ENCODE measurements at places on chromosomes 2 and 18. TPM values are rescaled to one million over a fixed set of nuclear protein-coding genes. Genes with fewer than 3 reads are reported as not detected.

Gene INHBB
- total RNA-seq, result 0.13 TPM

Gene KCNF1
- total RNA-seq, result 3.2 TPM

Gene C2orf80
- not detected for total RNA-seq

Gene ERFE
- total RNA-seq, result 2.1 TPM

Gene SPC25
- 28.5 TPM for total RNA-seq

Gene TCF23
- not detected for total RNA-seq

Gene CROCC2
- total RNA-seq, result not detected

Gene IDH1
- total RNA-seq, result 234 TPM

Gene RAD51AP2
- not detected for total RNA-seq

Gene LCT
- 0.04 TPM for total RNA-seq

Gene TXNDC2
- total RNA-seq, result 0.28 TPM

Gene KIF1A
- 204 TPM for total RNA-seq

Gene FTCDNL1
- 2.0 TPM for total RNA-seq

DNA sequence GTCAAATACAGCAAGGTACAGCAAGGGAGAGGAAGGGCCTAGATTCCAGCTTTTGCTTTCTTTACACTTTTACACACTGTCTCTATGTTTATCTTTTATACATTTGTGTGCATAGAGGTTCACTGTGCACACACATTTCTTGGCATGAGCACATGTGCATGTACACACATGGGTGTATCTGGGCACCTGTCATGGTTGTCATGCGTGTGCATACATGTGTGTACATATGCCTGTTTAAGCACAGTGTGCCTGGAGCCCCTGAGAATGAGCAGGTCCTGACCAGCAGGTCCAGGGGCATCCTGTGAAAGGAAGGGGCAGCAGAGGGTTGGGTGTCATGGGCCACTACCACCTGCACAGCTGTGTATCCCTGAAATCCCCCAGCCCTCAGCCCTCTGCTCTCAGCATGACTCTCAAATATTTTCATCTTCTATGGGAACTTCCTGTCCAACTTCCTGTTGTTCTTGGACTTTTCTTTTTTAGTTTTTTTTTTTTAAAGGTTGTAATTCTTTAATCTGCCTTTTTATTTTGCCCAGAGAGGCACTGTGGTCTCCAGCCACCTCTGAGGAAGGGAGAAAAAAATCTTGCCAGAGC lies 97.0 kb upstream of the EPAS1 start:
- no peak overlapping the region for H3K4me3 ChIP-seq
- no peak for DNase-seq
- H3K4me1 ChIP-seq, result no peaks in the 10 kb centered on the region

GRCh38 chr18:61544178-61544577 lies 210.9 kb downstream of the CDH20 start:
- no peak overlapping the region for H3K4me3 ChIP-seq
- no peaks in the 10 kb centered on the region for H3K27me3 ChIP-seq
- H3K27ac ChIP-seq, result no peak overlapping the region
- DNase-seq, result no peak
- H3K4me1 ChIP-seq, result no peaks in the 10 kb centered on the region

GRCh38 chr2:241891988-241892298 lies 22.4 kb downstream of the RTP5 start:
- H3K27me3 ChIP-seq, result no peaks in the 10 kb centered on the region
- no peaks in the 10 kb centered on the region for H3K4me1 ChIP-seq
- no peak overlapping the region for H3K27ac ChIP-seq
- H3K36me3 ChIP-seq, result peaks cover 15% of the 10 kb centered on the region
- DNase-seq, result no peak
- no peak overlapping the region for H3K4me3 ChIP-seq

- peaks cover 4% of the 10 kb centered on the region for H3K36me3 ChIP-seq
- DNase-seq, result no peak
Measured at GRCh38 chr2:195620501-195620900, 36.5 kb upstream of the SLC39A10 start.

DNA sequence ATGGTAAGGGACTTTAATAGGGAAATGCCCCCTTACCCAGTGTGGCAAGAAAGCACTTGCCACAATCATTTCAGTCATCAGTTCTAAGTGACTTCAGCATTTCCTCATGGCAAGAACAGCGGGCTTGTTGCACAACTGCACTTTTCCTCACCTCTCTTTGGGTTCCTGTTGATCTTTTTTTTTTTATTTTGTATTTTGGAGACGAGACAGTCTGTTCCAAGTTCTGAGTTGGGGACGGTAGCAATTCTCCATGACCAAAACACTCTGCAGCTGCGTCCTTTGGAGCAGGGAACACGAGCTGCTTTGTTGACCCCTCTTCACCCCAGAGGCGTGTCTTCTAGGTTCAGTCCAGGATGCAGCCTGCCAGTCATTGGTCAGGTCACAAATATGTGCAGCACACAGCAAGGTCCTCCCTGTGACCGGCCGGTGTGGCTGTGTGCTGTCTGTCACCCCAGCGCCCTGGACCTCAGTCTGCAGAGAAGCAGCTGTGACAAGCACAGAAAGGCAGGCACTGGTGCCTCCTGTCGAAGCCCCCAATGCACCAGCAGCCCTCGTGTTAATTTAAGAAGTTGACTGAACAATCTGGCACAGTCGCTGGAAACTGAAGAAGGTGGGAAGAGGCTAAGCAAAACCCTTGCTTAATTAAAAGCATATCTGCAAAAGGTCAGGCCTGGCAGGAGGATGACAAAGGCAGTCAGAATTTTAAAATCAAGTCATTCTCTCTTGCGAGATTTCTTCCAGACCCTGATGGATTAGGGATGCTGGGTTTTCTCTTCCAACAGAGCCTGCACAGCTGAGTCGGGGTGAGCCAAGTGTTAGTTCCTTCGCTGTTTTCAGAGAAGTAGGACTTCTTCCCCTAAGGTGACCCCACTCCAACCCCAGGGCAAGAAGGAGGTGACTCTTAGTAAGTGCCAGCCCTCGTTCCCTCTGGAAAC lies 96.7 kb upstream of the COPS8 start:
- no peaks in the 10 kb centered on the region for H3K4me1 ChIP-seq
- no peaks in the 10 kb centered on the region for H3K36me3 ChIP-seq
- no peaks in the 10 kb centered on the region for H3K27me3 ChIP-seq
- no peak overlapping the region for H3K4me3 ChIP-seq
- DNase-seq, result no peak

- no peak overlapping the region for H3K27ac ChIP-seq
- DNase-seq, result no peak
- H3K4me3 ChIP-seq, result no peak overlapping the region
- H3K4me1 ChIP-seq, result no peaks in the 10 kb centered on the region
Measured at GRCh38 chr2:29182920-29183319, 67.7 kb downstream of the CLIP4 start.

DNA sequence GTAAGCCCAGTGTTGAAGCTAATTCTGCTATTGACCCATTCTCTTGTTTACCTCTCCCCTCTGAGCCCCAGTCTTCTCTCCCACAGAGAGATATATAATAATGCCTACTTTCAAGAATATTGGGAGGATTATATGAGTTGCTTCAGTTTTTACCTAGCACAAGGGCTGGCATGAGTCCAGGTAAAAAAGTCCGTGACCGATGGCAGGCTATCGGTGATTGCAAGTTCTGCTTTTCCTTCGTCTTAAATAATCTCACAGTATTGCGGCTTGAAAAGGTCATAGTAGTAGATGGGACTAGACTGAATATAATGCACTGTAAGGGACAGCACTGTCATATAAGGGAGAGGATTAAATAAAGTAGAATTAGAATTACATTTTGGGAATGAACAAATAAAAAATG lies 77.6 kb downstream of the KIF5C start:
- H3K27me3 ChIP-seq, result no peaks in the 10 kb centered on the region
- H3K4me3 ChIP-seq, result no peak overlapping the region
- no peaks in the 10 kb centered on the region for H3K4me1 ChIP-seq
- no peak overlapping the region for H3K27ac ChIP-seq

DNA sequence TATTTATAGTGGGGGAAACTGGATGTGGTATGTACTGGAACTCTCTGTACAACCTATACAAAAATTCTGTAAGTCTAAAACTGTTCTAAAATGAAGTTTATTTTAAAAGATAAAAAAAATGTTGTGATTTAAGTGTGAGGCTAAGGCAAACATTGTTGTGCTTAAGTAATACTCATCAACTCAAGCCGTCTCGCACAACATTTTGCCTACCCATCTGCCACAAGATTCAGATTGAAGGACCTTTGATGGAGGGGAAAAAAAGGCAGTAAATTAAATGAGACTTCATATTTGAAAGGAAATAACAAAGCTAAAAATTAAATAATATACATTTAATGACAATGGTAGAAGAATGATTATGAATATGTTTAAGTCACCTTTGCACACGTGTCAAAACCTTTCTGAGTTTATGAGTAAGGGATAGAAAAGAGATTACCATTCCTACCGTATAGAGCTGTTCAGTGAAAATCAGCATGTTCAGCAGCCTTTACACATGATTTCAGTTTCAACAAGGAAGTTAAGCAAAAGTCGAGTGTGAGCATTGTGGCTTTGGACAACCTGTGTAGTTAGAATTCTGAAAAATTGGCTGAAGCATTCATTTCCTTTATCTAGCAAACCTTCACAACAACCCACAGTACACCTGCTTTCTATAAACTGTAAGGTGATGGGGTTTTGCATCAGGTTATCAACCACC lies 499.3 kb downstream of the IRS1 start:
- no peaks in the 10 kb centered on the region for H3K4me1 ChIP-seq
- no peak overlapping the region for H3K4me3 ChIP-seq
- H3K27ac ChIP-seq, result no peak overlapping the region
- H3K36me3 ChIP-seq, result no peaks in the 10 kb centered on the region
- no peaks in the 10 kb centered on the region for H3K27me3 ChIP-seq

GRCh38 chr2:3604991-3605961 lies 10.4 kb downstream of the COLEC11 start:
- no peaks in the 10 kb centered on the region for H3K27me3 ChIP-seq
- no peak for DNase-seq
- no peak overlapping the region for H3K4me3 ChIP-seq
- no peaks in the 10 kb centered on the region for H3K4me1 ChIP-seq

DNA sequence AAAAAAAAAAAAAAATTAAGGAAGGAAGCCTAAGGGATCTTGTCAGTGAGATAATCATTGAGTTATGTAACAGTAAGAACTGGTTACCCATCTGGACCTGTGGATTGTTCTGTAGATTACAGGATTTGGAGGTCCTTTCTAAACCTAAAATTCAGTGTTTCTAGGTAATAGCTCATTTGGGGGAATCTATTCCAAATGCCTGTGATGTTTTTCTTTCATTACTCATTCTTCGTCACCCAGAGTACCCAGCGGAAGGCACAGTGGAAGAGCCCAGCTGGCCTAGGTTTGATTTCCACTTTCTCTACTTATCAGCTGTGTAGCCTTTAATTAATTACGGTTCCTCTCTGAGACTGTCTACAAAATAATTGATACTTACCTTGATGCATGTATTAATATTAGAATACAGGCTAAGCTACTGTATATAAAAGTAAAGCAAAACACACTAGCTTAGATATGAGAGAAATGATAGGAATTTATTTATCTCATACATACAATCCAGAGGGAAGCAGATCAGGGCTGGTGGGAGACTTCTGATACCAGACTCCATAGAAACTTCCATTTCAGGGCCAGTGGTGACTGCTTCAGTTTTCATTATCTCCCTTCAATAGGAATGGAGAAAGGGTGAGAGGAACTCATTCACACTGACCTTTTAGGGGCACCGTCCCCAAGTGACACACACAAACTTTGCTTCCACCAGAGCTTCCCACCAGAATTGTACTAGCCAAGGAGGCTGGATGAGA lies 115.8 kb upstream of the NOSTRIN start:
- no peaks in the 10 kb centered on the region for H3K36me3 ChIP-seq
- DNase-seq, result no peak
- no peaks in the 10 kb centered on the region for H3K4me1 ChIP-seq
- no peak overlapping the region for H3K27ac ChIP-seq

DNA sequence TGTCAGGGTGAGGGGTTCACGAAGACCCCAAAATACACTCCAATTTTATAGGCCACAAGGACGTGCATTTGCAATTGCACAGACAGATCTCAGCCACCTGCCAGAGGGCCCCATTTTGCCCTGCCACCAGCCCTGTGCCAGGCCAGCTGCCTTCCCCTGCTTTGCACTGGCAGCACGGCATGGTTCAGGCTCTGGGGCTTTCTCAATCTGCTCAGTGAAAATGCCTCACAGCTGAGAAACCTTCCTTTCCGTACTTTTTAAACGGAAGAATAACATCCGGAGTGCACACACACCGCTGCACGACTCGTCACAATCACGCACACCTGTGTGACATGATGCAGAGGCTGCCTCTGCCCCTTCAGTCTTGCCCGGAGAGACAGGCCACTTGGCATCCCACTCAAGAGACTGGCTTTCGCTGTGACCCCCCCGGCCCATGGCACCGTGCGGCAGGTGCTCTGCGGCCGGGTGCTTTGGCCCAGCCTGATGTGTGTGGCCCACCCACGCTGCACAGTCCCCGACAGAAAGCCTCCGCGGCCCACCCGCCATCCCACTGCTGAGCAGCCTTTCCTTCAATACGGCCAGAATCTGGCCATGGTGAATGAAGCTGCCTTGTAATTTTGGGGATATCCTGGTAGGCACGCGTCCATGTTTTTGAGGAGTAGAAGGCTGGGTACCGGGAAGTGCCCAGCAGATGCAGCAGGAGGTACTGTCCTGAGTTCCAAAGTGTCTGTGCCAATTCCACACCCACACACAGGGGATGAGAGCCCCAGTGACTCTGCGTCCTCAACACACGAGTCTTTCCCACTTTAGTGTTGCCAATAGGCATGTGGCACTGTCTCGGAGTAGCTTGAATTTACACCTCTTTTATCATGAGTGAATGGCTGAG lies 88.8 kb downstream of the USP40 start:
- no peaks in the 10 kb centered on the region for H3K4me1 ChIP-seq
- no peak for DNase-seq
- H3K36me3 ChIP-seq, result peaks cover 11% of the 10 kb centered on the region
- H3K4me3 ChIP-seq, result no peak overlapping the region
- H3K27ac ChIP-seq, result no peak overlapping the region

DNA sequence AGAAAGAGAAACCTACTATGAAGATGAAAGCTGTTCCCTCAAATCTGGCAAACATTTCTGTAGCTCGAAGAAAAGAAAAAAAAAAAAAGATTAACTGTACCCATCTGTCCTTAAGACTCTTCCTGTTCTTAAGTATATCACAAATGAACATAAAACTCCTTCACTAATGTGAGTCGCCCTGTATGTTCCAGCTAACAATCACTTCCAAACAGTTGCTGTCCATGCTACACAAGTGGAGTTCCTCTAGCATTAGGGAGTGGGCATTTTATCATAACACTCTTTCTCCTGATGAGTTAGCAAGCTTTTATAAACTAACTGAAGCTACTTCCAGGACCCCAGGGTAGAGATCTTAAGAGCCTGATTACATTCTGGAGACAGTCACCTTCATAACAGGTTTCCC lies 5.8 kb downstream of the CUL3 start:
- no peak overlapping the region for H3K27ac ChIP-seq
- no peaks in the 10 kb centered on the region for H3K27me3 ChIP-seq
- peaks cover 6% of the 10 kb centered on the region for H3K36me3 ChIP-seq
- H3K4me3 ChIP-seq, result no peak overlapping the region

DNA sequence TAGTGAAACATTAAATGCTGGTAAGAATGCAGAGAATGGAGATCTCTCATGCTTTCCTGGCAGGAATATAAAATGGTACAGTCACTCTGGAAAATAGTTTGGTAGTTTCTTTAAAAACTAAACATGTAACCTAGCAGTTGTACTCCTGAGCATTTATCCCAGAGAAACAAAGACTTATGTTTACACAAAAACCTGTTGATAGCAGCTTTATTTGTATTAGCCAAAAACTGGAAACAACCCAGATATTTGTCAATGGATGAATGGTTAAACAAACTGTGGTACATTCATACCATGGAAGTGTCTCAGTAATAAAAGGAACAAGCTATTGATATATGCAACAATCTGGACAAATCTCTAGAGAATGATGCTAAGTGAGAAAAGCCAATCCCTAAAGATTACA lies 81.7 kb upstream of the CTAGE1 start:
- no peaks in the 10 kb centered on the region for H3K27me3 ChIP-seq
- no peak for DNase-seq
- H3K4me3 ChIP-seq, result no peak overlapping the region
- peaks cover 8% of the 10 kb centered on the region for H3K36me3 ChIP-seq
- no peaks in the 10 kb centered on the region for H3K4me1 ChIP-seq

Measured in H9 (cell line).